ENCODE measurements at places on chromosomes 3 and 15.

DNA sequence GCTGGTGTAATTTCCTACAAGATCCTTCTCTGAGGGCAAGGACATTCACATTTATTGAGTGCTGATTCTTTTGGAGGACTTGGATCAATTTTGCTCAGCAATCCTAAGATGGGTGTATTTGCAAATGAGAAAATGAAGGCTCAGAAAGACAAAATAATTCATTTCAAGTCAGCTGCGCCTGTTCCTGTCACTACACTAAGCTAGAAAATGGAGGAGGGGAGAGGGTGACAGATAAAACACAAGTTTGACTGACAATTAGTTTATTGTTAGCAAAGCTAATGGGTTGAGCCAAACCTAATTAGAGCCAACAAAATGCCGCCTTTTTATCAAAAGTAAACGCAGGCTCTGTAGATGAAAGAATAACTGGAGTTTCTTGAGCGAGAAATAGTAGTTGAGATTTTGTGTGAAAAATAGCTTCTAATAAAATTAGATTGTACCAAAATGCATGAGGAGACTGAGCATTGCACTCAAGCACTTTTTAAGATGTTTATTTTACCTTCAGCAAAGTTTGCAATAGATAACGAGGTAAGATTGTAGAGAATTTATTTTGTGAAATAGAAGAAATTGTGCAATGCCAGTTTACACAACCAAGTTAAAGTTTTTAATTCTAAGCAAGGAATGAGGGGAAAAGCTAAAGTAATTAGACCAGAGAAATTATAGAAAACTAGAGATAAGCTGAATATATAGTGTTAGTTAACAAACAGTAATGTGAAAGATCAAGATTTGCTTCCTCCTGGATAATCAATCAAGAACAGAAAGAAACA, 39.6 kb upstream of the SECISBP2L start:
- DNase-seq: no peak

DNA sequence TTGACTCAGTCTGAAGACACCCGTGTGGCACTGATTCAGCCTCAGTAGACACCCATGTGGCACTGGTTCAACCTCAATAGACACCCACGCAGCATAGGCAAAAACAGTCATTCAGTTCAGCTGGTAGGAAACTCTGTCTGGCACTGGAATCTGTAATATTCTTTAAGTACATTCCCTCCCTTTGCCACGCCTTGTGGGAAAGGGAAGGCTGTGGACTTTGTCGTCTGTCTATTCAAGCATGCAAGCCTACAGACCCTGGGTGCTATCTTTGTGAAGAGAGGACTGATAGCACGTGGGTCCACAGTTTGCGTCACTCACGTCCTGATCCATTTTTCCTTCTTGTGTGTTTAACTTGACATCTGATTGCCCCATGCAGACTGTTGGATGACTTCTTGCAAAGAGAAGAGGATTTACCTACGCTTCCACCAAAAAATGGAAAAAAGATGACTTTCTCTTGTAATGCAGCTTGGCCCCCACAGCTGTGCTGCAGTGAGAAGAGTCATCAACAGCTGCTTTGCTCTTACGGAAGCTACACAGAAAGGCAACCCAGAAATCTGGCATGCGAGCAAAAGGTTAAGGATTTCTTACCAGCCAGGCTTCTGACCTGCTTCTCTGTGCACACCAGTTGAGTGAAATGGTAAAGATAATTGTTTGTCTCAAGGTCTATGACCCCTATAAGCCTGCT, 278.1 kb downstream of the ULK4 start:
- no peak for DNase-seq

GRCh38 chr3:57974796-57975388, 33.3 kb upstream of the FLNB start:
- DNase-seq: no peak

- DNase-seq: no peak
Observed at GRCh38 chr15:64122936-64123351, 27.2 kb downstream of the SNX1 start.

DNA sequence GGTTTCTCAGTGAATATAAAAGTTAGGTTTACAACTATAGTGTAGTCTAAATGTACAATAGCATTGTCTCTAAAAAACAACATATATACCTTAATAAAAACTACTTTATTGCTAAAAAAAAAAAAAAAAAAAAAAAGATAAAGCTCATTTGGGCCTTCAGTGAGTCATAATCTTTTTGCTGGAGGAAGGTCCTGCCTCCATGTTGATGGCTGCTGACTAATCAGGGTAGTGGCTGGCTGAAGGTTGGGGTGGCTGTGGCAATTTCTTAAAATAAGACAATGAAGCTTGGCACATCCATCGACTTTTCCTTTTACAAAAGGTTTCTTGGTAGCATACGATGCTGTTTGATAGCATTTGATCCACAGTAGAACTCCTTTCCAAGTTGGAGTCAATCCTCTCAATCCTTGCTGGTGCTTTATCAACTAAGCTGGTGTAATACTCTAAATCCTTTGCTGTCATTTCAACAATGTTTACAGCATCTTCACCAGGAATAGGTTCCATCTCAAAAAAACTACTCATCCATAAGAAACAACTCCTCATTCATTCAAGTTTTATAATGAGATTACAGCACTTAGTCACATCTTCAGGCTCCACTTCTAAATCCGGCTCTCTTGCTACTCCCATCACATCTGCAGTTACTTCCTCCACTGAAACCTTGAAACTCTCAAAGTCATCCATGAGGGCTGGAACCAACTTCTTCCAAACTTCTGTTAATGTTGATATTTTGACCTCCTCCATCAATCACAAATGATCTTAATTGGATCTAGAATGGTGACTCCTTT, 13.3 kb downstream of the ZNF280D start:
- no peak for DNase-seq
